Fibroblast of mammary gland (primary cell): ENCODE measurements at places on chromosomes 7 and 10.

GRCh38 chr10:71367271-71367670, 29.4 kb upstream of the CDH23 start:
- peak; percentile 17 for DNase-seq

GRCh38 chr7:129388333-129389098, 45.7 kb upstream of the STRIP2 start:
- DNase-seq: no peak

DNA sequence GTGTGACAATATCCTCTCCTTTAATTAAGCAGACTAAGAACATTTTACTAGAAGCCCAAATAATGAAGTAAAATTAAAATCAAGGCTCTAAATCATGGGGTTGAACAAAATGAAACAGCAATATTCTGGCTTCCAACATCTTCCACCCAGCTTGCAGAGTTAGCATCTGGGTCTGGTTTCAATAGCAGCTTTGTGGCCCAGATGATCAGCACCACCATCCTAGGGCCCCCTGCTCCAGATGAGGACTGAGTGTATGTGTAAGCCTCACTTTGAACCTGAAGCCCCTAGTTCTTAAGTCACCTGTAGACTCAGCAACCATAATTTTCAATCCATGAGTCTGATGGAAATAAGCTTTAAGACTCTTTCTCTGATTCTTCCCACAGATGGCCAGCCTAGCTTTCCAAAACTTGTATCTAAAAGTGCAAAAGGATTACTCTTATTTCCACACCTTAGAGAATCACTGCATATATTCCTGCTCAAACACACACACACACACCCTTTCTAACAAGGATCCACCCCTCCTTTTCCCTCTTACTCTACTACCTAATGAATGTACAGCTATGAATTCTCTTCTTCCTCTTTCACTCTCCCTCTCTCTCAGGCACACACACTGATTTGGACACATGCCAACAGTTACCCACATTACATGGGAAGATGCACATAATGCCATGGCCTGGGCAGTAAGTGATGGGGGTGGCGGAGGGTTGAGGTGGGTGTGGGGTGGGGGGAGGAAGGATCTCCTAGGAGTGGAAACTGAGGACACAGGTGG, 3.5 kb downstream of the DENND11 start:
- no peak for DNase-seq

DNA sequence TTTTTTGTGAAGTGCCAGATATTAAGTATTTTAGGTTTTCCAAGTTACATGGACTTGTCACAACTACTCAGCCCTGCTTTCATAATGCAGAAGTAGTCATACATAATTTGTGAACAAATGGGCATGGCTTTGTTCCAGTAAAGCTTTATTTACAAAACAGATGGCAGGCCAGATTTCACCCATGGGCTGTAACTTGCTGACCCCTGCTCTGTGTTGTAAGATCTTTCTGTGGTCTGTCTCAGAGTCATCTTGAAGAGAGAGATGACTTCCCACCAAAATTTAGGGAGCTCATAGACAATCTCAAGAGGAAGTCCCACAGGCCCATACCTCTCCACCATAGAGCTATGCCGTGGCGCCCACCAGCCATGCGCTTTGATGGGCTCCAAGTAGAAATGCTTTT, 616.1 kb downstream of the LRMDA start:
- DNase-seq: no peak

DNA sequence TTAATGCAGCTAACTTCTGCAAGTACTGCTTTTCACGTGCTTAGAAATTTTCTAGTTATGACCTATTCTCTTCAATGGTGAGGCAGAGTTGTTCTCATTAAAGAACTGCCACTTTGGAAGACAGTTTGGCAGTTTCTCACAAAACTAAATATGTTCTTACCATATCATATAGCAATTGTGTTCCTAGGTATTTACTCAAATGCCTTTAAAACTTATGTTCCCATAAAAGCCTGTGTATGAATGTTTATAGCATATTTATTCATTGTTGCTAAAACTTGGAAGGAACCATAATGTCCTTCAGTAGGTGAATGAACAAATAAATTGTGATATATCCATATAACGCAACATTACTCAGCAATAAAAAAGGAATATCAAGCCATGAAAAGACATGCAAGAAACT, 555.1 kb upstream of the POT1 start:
- DNase-seq: no peak

- DNase-seq: no peak
These were observed 10.3 kb downstream of the TECPR1 start for GRCh38 chr7:98241674-98242241.

GRCh38 chr7:44261240-44261639, 60.5 kb downstream of the YKT6 start:
- no peak for DNase-seq

DNA sequence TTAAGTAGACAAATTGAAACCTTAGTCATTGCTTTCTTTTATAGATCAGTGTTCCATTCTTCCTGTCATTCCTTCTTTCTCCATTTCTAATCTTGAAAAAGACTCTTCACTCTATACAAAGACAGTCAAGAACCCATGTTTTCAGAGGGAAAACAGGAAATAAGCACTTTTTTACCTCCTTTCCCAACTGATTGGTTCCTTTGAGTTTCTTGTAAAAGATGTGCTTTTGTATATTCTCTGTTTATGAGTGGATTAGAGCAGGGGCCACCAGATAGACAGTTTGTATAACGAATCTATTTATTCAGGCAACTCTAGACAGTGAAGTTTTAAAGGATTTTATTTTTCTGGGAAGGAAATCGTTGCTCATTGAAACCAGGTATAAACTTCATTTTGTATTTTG, 49.8 kb downstream of the SHOC2 start:
- no peak for DNase-seq

- no peak for DNase-seq
These were observed 1424.6 kb upstream of the LRRTM3 start for GRCh38 chr10:65501259-65501658.

- DNase-seq: peak; percentile 100
These were observed 28.2 kb downstream of the PFKP start for GRCh38 chr10:3095373-3096139.

- DNase-seq: no peak
These were observed 757.0 kb upstream of the C7orf33 start for GRCh38 chr7:147833557-147833956.

GRCh38 chr7:29567174-29567573, 3.5 kb downstream of the PRR15 start:
- no peak for DNase-seq

DNA sequence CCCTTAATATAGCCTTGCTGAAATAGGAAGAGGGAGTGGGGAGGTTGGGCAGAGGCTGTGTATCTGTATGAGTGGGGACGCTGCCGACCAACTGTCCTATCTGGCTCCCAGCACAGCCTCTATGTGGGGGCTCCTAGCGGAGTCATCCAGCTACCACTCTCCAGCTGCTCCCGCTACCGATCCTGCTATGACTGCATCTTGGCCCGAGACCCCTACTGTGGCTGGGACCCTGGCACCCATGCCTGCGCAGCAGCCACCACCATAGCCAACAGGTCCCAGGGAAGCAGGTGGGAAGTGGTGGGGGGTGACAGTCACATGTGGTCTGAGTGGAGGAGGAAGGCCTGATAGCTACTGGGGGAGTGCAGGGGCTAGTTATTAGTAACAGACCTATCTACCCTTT, 6.6 kb downstream of the MRPL43 start:
- no peak for DNase-seq

DNA sequence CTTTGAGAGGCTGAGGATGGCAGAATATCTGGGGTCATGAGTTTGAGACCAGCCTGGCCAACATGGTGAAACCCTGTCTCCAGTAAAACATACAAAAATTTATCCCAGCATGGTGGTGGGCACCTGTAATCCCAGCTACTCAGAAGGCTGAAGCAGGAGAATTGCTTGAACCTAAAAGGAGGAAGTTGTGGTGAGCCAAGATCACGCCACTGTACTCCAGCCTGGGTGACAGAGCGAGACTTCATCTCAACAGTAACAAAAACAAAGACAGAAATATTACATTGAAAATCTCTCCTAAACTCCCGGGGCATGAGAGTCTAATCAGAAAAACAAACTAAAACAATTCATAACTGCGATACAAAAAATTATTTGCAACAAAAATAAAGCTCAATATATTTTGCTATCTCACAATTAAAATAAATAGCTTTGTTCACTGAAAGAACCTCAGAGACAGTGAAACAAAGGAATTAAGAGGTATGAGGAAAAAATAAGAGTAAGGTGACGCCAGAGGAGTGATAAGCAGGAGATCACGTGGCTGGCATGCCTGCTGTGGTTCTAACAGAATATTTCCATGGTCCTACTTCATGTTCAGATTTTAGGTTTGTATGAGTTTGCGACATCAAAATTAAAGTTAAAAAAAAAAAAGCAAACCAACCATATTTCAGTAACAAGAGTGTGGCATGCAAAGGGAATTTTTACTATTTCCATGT, 527.7 kb upstream of the POM121L12 start:
- DNase-seq: no peak

GRCh38 chr10:63374991-63375390, 90.8 kb downstream of the JMJD1C start:
- peak; percentile 48 for DNase-seq

- peak; percentile 11 for DNase-seq
These were observed 303.4 kb downstream of the PCLO start for GRCh38 chr7:82859106-82859850.

- no peak for DNase-seq
These were observed 229.7 kb upstream of the ZNF32 start for GRCh38 chr10:43878386-43878785.

DNA sequence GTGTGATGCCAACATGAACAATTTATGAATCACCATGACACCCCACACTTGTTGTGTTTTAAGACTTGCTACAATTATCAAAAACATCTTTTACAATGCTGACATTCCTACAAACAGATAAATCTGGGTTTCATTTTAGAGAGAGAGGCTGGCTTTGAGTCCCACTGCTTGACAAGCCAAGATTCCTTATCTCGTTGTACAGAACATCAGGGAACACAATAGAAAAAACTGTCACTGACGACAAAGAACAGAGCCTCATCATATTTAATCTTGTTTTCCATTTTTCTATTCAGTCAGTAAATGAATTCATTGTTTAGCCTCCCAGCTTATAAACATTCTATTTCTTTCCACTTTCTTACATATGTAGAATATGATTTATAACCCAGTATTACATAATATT, 461.6 kb upstream of the VSTM2A start:
- DNase-seq: no peak

GRCh38 chr10:105247831-105248499, 606.9 kb downstream of the SORCS3 start:
- DNase-seq: no peak

GRCh38 chr10:129046962-129047361, 420.1 kb upstream of the MGMT start:
- no peak for DNase-seq

DNA sequence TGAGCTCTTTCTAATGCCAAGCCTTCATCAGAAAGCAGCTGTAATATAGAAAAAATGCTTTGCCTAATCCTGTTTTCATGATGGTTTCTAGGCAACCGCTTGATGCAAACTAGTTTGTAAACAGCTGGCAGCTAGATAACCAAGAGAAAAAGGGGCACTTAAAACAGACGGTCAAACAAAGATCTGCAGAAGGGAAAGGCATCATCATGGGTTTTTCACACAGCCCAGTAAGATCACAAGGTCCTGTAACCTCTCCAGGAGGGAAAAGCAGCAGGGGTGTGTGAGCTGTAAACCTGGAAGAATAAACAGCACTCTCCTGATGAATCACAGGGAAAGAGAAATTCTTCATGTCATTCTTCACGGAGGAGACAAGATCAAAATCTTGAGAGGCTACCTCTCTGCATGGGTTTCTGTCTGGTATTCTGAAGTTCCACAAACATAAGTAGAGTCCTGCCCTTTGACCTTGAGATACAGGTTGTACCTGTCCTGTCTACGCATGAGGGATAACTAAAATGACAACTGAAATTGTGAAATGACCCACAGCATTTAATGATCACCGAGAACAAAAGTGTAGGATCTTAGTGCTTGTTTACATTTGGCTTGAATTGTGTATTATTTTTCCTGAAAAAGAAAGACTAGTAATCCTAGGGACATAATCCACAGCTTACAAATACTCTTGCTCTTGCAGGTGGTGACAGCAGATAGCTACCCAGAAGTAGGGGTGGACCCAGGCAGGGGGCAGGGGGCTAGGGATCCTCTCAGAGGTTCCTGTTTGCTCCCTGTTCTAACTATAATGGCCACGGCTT, 48.0 kb downstream of the CREB3L2 start:
- peak; percentile 87 for DNase-seq

DNA sequence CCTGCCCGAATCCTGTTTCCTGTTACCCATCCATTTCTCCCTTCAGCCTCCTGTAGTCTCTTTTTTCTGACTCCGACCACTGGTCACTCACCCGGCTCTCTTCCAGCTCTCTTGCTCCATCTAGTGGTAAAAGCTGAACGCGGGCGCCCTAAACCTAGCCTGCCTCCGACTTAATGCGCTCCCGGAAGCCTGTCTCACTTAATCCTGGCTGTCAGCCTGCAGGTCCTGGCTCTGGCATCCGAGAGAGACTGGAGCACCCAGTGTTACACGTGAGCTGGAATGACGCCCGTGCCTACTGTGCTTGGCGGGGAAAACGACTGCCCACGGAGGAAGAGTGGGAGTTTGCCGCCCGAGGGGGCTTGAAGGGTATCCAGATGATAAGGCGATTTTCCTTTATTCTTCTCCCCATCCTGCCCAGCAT, 10.3 kb downstream of the SUMF2 start:
- DNase-seq: peak; percentile 78

DNA sequence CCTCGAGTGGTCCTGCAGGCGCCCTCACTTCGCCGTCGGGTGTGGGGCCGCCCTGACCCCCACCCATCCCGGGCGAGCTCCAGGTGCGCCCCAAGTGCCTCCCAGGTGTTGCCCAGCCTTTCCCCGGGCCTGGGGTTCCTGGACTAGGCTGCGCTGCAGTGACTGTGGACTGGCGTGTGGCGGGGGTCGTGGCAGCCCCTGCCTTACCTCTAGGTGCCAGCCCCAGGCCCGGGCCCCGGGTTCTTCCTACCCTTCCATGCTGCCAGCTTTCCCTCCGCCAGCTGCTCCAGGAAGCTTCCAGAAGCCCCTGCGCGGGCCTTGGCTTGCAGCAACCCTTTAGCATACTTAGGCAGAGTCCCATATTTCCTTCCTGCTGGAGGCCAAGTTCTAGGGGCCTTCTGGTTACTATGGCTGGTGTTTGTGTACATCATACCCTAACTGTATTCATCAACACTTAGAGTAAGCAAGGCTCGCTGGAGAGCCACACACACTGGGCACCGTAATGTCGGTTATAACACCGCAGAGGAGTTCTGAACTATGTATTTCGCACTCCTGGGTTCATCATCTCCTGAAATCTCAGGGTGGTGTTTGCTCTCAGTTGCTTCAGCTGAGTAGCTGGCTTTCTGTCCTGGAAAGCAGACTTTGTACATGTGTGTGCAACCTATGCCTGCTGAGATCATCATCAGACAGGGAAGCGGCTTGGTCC, 471 bp downstream of the MGMT start:
- peak; percentile 11 for DNase-seq

DNA sequence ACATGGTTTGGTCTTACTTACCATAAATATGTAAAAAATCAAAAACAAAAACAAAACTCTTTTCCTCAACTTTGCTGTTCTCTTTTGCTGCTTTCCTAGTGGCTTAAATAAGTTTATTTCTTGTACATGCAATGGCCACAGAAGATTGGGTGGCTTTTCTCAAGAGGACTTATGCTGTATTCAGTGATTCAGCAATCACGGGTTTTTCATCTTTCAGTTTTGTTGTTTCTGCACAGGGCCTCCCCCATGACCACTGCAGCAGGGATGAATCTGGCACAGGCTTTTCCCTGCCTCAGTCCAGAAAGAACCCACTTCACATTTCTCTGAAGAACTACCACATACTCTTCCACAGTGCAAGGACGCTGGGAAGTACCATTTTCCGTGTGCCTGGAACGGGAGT, 355.0 kb downstream of the RNLS start:
- peak; percentile 49 for DNase-seq
